ENCODE measurements at places on chromosomes 5 and 9.

- no peak for DNase-seq
These were observed 18.6 kb downstream of the B4GALT1 start for GRCh38 chr9:33148367-33149014.

DNA sequence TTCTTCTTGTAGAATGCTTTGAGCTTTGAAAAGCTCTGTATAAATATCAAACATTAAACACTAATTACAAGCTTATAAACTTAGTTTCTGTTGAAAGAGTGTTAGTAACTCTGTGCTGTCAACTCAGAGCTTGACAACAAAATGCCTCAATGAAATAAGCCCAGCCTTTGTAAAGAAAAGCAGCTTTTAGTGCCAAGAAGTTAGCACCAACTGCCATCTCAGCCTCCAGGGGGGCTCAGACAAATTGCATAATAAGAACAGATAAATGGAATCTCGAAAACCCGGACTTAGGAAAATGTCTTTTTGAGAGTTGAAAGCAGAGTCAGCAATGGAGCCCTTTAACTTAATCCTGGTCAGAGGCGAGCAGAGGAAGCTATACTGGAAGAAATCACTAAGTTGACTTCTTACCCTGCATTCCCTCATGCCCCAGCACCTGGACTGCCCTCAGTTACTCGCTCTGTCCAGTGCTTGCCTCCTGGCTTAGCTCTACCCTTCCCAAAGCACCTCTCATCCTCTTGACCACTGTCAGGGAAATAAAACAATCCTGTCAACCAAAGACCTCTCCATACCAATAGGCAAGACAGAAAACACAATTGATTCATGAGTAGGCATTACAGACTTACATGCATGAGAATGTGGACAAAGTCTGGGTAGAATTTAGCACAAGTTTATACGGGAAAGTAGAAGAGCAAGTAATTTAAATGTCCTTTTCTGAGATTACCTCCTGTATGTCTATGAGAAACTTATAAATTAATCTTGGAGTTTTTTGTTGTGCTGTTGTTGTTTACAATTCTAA lies 352.7 kb downstream of the ZNF608 start:
- no peak for DNase-seq

DNA sequence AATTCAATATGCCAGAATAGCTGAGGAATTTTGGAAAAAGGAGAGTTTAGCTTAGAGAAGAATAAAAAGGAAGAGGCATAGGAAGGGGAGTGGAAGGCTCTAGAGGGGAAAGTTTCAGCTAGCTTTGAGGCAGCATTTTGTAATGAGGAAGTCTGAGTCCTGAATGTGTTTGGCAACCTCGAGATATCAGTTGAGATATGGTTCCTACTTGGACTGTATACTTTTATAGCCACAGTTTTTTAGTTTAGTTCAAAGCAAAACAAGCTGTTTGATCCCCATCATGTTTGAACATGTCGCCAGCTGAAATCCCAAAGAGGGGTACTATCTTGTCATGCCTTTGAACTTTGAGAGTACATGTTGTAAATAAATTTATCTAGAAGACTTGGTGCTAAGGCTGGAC lies 559.0 kb upstream of the FTMT start:
- no peak for DNase-seq

DNA sequence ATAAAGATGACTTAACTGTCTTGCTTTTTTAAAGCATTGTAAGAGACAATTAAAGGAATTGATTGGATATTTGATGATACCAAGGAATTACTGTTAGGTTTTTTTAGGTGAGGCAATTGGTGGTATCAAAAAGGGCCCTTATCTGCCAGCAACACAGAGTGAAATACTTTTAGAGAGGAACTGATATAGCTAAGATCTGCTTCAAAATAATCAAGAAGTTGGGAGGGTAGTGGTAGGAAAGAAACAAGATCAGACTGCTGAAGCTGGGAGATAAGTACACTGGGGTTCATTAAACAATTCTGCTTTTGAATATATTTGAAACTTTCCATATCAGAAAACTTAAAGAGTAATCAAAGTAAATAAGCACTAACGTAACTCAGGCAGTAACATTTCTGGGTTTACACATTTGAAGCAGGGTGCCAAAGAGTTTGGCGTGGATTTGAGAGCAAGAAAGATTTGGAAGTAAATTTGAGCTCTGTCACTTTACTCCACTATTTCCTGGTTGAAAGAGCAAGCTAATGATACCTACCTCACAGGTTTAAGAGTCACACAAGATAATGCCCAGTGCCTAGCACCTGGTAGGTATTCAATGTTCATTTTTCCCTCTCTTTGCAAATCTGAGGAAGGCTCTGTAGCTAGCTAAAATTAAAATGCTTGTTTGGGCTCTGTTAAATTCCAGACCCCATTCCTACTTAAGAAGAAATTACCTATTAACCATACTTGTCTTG lies 6.9 kb downstream of the ERMP1 start:
- DNase-seq = no peak

GRCh38 chr5:62306323-62306895 lies 403 bp downstream of the KIF2A start:
- DNase-seq = no peak

DNA sequence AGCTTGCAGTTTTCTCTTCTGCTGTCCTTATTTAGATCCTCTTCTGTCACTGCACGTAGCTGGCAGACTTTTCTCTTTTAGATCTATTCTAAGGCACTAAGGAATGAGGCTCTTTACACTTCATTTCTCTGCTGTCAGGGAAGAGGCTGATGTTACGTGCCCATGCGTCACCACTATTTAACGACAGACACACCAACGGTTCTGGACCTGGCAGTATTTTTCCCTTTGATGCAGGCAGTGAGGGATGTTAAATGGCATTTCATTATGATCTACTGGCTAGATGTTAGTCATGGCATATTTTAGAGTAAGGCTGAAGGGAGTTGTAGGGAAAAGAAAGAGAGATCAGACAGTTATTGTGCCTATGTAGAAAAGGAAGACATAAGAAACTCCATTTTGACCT lies 8.2 kb upstream of the CRHBP start:
- DNase-seq = no peak

GRCh38 chr9:131386281-131386680 lies 7.6 kb upstream of the PRRC2B start:
- no peak for DNase-seq

GRCh38 chr9:126856326-126856877 lies 4.0 kb upstream of the ZBTB34 start:
- no peak for DNase-seq

GRCh38 chr9:76709020-76709419 lies 55.2 kb upstream of the PCA3 start:
- DNase-seq = no peak

DNA sequence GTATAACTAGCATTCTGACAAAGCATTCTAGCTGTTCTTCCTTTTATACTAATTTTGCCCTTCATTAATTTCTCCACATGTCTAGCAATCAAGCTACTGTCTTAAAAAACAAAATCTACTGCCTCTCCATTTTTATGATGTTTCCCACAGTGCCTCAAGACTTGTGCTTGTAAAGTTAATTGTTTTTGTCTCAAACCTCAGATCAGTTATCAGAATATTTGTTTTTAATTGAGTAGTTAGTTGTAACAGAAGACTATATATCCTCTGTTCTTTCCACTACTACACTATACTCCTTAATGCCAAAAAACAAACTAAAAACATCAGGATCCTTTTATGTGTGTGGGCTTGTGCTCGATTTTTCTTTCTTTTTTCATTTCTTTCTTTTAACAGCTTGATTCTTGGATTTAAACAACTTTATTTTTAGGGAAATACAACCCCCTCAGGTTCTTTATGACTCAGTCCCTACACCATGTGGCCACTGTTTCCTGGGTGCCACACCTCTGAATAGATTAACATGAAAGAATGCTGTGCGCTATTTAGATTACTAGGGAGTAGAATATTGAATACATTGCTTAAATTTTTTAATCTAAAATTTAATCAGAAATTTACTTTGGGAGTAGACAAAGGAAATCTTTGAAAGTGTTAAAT lies 1.2 kb downstream of the ASPN start:
- no peak for DNase-seq

DNA sequence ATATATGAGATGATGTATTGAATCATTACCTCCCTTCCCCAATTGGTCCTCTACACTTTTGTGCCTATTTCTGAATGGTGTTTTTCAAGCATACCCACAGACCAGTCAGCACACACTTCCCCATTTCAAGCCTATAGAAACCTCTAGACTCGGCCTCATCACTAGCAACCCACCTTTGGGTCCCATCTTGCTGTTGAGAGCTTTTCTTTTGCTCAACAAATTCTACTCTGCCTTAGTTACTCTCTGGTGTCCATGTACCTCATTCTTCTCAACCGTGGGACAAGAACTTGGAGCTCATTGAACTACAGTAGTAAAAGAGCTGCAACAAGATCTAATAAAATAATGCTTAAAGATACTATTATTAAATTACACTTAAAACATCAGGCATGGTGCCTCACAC lies 49.0 kb upstream of the KDM4C start:
- DNase-seq = no peak

DNA sequence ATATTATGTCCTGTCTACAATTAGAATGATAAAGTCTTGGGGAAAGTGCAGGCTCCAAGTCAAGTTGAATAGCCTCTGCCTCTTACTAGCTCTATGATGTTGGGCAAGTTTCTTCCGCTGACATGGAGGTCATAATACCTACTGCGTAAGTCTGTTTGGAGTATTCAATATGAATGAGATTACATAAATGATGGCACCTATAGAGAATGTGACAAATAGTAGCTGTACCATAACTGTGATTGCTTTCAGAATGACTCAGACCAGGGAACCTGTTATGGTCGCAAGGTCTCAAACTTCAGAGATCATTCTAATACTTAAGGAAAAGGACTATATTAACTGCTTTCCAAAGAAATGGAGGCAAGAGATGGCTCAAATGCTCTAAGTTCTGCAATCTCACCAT lies 94.0 kb upstream of the ABCA1 start:
- no peak for DNase-seq

DNA sequence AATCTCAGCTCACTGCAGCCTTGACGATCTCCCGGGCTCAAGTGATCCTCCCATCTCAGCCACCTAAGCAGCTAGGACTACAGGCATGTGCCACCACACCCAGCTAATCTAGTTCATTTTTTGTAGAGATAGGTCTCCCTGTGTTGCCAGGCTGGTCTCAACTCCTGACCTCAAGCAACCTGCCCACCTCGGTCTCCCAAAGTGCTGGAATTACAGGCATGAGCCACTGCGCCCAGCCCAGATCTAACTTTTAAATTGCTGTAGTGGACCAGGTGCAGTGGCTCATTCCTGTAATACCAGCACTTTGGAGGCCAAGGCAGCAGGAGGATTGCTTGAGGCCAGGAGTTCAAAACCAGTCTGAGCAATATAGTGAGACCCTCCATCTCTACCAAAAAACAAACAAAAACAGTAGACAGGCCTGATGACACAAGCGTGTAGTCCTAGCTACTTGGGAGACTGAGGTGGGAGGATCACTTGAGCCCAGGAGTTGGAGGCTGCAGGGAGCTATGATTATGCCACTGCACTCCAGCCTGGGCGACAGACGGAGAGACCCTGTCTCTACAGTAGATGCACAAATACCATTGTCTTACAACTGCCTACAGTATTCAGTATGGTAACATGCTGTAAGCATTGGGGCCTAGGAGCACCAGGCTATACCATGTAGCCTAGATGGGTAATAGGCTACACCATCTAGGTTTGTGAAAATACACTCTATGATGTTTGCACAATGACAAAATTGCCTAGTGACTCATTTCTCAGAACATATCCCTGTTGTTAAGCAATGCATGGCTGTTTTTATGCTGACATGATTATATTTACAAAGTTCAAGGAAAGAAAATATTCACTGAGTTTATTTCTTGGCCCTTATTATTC lies 1.5 kb upstream of the SIT1 start:
- DNase-seq = peak; percentile 52

- no peak for DNase-seq
These were observed 146.3 kb downstream of the SNX18 start for GRCh38 chr5:54663866-54664265.

DNA sequence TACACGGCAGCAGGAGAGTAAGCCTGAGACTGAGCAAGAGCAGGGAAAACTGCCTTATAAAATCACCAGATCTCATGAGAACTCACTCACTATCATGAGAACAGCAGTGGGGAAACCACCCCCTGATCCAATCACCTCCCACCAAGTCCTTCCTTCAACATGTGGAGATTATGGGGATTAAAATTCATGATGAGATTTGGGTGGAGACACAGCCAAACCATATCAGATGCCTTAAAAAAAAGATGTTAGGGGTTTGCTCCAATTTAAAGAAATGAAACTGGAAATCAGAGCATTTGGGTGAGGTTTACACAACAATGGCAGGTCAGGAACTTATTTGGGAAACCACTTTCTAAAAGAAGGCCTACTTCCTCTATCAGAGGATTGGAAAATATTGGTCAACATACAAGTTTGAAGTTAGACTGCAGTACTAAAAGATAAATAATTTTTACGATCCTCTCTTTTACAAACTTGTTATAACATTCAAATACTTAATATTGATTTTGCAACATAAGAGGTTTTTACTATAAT lies 105.1 kb downstream of the FBN2 start:
- no peak for DNase-seq
